ENCODE measurements at places on chromosomes 5 and 9.
A peak's percentile ranks its signal among the peaks of the same experiment; 100 is the strongest.

GRCh38 chr5:31898036-31898632 lies 259.2 kb downstream of the PDZD2 start:
- DNase-seq, result no peak

- DNase-seq, result no peak
Measured at GRCh38 chr5:3364941-3365340, 230.7 kb upstream of the IRX1 start.

DNA sequence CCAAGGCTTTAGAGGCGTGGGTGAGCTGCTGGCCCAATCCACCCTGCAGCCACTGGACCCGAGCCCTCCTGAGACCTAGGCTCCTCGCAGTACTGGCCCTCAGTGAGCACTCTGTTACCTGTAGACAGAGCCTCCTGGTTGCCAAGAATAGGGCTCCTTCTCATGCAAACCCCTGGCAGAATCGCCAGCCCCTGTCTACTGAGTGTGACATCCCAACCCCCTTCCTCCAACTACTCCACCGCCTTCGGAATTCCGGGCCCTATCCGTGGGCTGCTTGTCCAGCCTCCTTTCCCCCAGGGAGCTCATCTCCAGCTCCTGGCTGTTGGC lies 23.8 kb upstream of the COL5A1 start:
- DNase-seq, result no peak

DNA sequence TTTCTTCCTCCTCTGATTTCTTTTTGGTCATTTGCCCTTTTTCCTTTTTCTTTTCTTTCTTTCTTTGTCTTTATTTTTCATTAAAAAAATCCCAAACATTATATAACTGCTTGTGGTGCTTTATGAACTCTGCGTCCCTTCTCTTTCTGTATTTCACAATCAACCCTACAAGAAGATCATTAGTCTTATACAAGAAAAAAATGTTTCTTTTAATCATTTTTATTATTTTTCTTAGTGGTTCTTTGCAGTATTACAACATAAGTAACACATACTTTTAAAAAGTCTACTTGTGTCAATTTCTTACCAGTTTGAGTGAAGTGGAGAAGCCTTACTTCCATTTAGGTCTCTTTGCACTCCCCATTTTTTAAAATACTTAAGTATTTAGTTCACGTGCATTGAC lies 212.7 kb upstream of the SMC2 start:
- DNase-seq, result no peak

DNA sequence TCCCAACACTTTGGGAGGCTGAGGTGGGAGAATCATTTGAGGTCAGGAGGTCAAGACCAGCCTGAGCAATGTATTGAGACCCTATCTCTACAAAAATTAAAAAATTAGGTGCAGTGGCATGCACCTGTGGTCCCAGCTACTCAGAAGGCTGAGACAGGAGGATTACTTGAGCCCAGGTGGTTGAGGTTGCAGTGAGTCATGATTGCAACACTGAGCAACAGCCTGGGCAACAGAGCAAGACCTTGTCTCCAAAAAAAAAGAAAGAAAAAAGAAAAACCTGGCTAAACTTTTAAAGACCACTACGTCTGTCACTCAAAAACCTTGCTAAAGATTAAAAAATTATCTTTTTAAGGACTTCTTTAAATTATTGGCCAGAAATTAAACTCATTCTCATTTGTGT lies 59.8 kb upstream of the ABCA1 start:
- DNase-seq, result no peak

DNA sequence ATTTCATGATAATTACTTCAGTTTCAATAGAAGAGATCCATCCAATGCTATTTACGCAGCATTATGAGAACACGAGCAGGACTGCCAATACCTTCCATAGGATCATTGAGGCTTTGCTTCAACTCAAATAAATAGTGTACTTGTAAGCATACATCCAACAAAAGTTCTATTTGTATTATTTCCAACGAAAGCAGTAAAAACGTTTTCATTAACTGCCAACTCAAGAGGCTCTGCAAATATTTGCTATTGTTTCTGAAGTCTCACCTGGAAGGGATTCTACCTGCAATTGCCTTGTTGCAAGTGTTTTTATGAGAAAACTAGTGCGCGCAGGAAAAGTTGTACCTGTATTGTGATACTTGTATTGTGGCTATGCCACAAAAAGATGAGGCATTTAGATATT lies 11.0 kb upstream of the GNPDA1 start:
- DNase-seq, result no peak

DNA sequence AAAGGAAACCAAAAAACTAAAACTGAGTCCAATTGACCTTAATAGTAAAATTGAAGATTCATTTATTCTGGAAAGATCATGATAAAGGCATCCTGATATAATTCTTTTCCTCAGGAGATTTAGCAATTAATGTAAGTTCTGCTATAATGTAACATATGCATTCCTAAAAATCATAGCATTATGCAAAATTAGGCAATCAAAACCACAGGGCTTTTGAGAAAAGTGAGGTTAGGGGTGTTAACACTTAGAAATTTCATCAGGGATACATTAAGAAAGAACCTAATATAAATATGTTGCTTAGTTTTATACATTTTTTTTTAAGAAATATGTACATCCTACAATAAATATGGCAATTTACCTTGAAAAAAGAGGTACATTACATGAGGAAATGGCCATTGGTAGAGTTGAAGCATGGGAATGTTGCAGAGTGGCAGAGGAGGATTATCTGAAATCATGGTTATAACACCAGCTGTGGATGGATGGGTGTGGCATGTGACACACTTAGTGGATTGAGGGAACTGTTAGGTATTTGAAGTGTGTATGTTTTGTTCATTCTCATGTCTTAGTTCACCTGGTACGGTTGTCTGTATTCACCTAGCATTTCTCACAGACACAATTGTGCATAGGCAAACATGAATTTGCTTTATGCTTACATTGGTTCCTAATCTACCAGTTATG lies 51.1 kb downstream of the CCNH start:
- no peak for DNase-seq

- DNase-seq, result peak; percentile 31
Measured at GRCh38 chr9:95645992-95646391, 129.2 kb upstream of the PTCH1 start.

- no peak for DNase-seq
Measured at GRCh38 chr5:116071211-116071610, 13.6 kb upstream of the COMMD10 start.

GRCh38 chr5:57456531-57457135 lies 26.0 kb downstream of the ACTBL2 start:
- DNase-seq, result no peak

GRCh38 chr5:92662741-92663140 lies 918.3 kb downstream of the NR2F1-AS1 start:
- no peak for DNase-seq

DNA sequence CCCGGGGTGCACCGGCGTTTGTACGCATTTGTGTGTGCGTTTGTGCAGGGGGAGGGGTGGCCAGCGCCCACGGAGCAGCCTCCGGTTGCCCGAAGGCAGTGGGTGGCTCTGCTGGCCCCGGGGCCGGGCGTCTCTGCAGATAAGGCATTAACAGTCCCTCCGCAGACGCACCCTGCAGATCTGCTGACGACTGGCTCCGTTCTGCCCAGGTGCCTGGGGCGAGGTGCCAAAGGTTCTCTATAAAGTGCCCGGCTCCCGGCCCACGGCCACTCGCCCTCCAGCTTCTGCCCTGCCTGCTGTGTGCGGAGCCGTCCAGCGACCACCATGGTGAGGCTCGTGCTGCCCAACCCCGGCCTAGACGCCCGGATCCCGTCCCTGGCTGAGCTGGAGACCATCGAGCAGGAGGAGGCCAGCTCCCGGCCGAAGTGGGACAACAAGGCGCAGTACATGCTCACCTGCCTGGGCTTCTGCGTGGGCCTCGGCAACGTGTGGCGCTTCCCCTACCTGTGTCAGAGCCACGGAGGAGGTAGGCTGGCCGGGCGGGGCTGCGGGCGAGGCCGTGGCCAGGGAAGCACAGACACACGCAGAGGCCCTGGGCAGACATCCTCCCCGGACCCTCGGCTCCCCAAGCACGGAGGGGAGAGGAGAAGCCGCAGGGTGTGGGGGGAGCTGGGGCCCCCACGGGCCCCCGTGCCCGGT lies at the start of gene SLC6A19:
Gene SLC6A19 (plus strand): TSS at position 269 of the 699 bp plus-strand sequence. CDS start 56 bp downstream, at position 325.
- no peak for DNase-seq

DNA sequence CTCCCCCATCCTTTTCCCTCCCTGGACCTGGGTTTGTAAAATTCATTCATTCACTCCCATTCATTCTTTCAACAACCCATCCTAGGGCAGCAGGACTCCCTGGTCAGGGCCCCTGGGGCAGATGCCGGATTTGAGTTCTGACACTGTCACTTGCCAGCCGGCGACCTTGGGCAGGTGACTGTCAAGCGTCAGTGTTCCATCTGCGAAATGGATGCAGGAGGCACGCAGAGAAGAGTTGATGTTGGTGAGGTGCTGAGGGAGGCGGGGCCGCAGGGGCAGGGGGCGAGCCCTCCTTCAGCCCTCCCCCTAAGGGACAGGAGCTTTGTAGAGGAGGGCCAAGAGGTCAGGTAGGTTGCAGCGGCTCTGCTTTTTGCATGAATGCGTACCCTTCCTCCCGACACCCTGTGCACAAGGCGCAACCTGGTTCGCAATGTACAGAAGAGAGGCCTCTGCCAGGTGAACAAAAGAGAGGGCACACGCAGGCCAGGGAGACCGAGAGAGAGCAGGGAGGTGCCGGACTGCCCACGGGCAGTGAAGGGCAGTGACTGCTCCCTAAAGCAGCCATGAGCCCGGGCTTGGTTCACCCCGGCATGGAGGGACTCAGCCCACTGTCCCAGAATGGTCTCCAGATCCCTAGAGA lies 128.1 kb downstream of the BARX1 start:
- no peak for DNase-seq

DNA sequence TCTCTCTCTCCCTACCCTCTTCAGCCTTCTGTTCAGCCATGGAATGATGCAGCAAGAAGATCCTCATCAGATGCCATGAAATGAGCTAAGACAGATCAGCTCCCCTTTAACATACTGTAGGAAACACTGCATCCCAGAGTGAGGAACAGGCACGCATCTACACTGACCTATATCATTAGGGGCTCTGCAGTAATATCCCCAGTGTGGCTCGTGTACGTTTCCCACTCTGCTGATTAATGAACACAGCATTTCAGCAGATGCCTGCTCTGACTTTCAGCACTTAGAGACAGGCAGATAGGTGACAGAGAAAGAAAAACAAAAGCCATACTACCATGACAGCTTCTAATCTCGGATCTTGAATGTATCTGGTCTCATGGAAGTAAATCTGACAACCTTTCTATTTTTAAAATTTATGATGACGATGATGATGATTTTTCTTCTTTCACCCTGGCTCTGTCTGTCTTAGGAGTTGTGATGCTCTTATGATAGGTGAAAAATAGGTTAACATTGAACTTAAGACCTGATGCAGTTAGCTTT lies 750.3 kb downstream of the CDH12 start:
- no peak for DNase-seq

- DNase-seq, result no peak
Measured at GRCh38 chr5:113172231-113172826, 195.7 kb downstream of the DCP2 start.

GRCh38 chr5:5077236-5077635 lies 62.9 kb upstream of the ADAMTS16 start:
- no peak for DNase-seq

GRCh38 chr9:130900701-130901497 lies 4.3 kb upstream of the QRFP start:
- no peak for DNase-seq

DNA sequence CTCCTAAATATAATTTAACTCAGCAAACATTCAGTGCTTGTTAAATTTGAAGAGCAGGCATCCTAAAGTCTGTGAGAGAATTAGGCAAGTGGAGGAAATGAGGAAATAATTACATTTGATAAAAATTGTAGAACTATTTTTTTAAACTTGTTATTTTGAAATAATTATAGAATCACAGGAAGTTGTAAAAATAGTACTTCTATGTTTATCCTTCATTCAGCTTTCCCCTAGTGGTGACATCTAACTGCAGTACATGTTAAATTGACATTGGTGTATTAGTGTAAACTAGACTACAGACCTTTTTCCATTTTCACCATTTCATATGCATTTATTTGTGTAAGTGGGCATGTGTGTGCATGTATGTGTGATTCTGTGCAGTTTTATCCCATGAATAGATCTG lies 51.6 kb downstream of the F2RL2 start:
- no peak for DNase-seq

DNA sequence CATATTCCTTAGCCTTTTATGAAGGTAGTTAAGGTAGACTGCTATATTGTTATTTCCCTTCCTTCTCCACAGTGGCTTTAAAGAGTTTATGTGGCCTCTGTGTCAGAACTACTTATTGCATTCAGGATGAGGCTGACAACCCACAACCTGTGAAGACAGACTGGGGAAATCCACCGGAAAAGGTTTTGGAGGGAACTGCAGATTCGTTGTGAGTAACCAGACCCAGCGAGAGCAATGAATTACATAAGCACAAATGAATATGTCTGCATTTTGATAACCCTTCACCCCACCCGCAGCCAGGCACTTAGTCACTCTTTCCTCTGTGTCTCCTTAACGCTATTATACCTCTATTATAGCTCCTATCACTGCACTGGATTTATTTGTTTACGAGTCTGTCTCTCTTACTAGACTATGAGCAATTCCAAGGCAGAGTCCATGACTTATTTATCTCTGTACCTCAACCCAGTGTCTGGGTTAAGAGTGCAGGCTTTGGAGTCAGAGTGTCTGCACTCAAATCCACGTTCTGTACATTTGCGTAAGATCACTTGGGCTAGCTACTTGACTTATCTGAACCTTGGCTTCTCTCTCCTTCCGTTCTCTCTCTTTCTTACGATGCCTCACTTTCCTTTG lies 19.2 kb downstream of the KCTD16 start:
- peak; percentile 94 for DNase-seq

- peak; percentile 72 for DNase-seq
Measured at GRCh38 chr5:72511366-72511765, 4.2 kb upstream of the ZNF366 start.

DNA sequence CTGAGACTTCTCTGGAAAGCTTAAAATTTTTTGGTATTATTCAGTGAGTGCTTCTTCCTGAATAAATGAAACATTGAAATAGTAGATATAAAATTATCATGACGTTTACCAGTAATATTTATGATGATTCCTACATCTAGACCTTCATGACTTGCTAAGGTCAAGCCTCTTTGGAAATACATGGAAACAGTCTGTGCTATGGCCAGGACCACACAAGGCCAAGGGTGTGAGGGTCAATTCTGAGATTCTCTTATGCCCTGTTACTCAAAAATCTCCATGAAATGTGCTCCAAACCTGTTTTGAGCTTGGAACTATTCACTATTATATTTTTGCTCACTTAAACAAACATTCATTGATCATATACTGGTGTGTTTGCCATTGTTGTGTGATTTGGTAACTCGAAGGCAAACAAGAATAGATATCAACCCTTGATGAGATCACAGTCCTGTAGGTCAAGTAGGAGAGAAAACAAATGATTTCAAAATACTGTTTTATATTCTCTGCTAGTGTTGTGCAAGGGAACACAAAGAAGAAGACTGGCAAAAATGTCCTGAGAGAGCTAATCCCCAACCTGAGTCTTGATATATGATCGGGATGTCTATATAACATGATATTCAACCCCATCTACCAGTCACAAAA lies 1254.9 kb upstream of the DMAC1 start:
- DNase-seq, result no peak

- no peak for DNase-seq
Measured at GRCh38 chr5:136232316-136232715, 39.4 kb upstream of the SMIM32 start.

All from SJSA1 (cell line).